Bone marrow (tissue), 2 donors: ENCODE measurements at places on chromosomes 5 and 9.

GRCh38 chr5:86894056-86894455 lies 276.3 kb downstream of the COX7C start:
- no peak for DNase-seq

DNA sequence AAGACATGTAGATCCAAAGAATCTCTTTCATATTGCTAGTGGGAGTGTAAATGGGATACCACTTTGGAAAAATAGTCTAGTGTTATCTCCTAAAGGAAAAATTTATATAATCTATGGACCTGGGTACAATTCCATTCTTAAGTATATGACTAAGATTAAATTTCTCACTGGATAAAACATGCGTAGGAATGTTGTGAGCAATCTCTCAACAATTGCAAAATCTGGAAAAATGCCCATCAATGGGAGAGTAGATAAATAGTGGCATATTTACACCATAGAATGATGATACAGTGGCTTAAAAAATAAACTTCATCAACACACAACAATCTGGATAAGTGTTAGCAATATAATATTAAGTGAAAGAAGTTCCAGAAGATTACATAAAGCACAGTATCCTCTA lies 469.5 kb downstream of the MAN2A1 start:
- no peak for DNase-seq

DNA sequence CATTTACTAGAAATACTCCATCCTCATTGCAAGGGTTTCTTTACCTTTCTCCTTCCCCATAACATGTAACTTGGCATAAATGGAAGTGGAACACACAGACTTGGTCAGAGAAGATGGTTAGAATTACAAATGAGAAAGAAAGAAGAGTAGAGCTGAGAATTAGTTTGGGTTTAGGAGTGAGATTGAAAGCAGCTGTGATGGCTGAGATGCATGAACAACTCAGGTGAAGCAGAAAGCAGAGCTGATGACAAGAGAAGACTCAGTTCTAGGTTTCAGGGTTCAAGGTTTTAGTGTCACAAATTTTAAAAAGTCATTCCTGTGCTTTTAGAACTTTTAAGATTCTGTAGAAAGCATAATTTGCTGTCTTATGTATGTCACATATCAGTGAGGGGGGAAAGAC lies 54.0 kb downstream of the TMEM161B start:
- no peak for DNase-seq

DNA sequence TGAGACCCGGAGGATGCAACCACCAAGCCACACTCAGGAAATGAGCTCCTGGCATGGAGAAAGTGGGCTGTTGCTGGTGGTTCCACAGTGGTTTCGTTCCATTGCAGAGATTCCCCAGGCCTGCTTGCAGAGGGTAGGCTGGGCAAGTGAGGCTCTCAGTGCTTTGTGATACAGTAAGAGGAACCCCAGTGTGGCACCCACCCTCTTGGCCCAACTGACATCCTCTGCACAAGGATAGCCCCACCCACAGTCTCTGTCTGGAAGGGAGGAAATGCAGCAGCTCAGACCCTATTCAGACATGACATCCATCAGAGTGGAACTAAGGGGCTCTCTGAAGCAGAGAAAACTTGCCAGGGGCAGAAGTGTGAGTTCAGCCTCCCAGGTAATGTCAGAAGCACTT lies 69.6 kb upstream of the FSTL4 start:
- DNase-seq, result no peak

DNA sequence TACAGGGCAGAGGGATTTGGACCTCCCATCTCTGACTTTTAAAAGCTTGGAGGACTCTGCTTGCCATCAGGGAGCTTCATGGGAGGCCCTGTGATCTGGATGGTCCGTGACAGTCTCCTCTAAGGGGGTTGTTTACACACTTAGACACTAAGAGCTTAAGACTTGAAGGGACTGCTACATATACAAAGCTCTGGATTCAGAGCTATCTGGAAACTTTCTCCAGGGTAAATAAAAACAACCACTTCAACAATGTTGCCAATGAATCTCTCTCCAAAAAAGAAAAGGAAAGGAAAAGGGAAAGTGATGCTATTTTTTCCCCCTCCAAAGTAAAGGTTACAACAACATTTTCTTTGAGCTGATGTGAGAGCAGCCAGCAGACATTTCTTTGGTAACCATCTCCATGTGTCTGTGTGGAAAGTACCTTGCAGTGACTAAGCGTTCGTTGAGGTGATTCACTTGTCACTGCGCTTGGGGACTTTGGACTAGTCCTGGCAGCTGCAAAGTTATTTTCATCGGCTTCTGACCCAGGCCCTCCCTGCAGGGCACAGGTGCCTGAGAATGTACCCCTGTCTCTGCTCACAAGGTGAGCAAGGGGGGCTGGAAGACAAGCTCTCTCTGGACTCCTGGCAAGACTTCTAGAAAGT lies 262.1 kb upstream of the KLF4 start:
- no peak for DNase-seq

DNA sequence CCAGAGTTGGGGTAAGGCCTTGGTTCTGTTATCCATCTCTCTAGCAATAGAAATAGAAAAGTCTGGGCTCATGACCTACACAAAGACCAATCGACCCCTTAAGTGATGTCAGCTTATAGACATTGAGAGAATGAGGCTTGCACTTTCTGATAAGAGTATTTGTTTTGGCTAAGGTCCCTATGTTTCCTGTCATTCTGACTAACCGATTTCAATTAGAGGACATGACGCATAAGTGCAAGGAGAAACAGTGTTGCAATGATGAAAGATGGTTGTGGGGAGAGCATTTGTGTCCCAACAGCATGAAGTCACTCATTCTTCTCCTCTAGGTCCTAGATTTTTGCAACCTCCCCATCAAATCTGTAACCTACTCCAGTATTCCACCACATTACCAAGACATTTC lies 255.1 kb downstream of the MAT2B start:
- DNase-seq, result no peak
